Fibroblast of villous mesenchyme (primary cell): ENCODE measurements at places on chromosomes 5 and 9.
A peak's percentile ranks its signal among the peaks of the same experiment; 100 is the strongest.

- DNase-seq = no peak
These were observed 12.3 kb downstream of the GFI1B start for GRCh38 chr9:132990781-132991180.

DNA sequence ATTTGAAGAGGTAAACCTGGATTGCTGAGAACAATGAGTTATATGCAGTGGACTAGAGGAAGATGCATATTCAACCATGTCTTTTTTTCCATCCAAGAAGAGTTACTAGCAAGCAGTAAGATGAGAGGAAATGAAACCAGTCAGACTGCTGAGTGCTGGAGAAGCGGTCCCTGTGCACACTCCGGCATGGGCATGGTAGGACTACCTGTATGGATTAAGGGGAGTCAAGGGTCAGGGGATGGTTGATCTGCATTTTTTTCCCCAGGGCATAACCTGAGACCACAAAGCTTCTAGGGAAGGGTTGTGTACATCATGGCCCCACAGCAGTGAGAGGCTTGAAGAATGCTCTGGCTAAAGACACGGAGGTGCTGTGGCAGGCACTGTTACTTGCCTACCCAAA is 76.6 kb upstream of the ZNF169 start:
- DNase-seq = no peak

DNA sequence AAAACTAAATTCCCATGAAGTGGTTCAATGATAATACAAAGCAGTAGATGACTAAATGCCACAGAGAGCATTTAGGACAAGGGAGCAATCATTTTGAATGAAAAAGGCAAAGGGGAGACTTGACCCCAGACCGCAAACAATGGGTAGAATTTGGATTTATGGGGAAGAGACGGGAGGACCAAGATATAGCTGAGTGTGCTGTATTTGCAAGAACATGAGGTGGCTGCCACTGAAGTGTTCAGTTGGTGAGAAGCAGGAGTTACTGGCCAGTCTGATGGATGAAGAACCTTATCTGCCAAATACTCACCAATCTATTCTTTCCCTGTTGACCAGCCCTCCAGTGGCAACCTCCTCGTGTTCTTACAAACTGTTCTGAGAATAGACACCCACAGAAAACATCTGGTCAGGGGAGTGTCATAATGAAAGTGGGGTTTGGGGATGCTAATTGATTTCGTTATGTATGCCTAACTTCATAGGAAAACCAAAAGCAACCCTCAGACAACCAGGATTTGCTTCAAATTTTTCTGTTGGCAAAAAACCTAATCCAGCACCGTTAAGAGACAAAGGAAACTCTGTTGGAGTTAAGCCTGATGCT is 19.8 kb downstream of the TDRD7 start:
- DNase-seq = no peak

- DNase-seq = no peak
These were observed 8.0 kb downstream of the ARL10 start for GRCh38 chr5:176373100-176373818.

GRCh38 chr5:135349451-135349850 is 49.6 kb downstream of the MACROH2A1 start:
- no peak for DNase-seq

DNA sequence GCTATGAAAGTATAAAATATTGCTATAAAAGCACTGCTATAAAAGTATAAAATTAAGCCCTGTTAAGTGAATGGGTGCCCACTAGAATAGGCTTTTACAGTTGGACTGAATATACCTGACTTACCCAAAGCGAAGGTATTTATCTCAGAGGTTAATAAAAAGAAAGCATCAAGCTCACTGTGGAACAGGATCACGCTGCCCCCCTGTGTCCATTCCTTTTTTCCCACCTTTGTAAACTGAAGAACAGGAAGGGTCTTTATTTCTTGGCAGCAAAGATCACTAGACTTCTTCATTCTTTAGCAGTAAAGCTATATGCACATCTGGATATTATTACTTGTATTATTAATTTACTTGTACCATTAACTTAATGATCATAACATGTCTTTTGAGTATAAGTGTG is 22.1 kb upstream of the PLPP6 start:
- DNase-seq = peak; percentile 45
